ENCODE measurements at places on chromosomes 1 and 21. TPM values are rescaled to one million over a fixed set of nuclear protein-coding genes. Genes with fewer than 3 reads are reported as not detected.

GRCh38 chr1:181129771-181130606 is 41.5 kb downstream of the IER5 start:
- no peak for DNase-seq

- DNase-seq, result no peak
These were observed 11.5 kb downstream of the TRIM46 start for GRCh38 chr1:155184835-155185782.

GRCh38 chr1:18840145-18840544 is 19.3 kb downstream of the TAS1R2 start:
- DNase-seq, result no peak

DNA sequence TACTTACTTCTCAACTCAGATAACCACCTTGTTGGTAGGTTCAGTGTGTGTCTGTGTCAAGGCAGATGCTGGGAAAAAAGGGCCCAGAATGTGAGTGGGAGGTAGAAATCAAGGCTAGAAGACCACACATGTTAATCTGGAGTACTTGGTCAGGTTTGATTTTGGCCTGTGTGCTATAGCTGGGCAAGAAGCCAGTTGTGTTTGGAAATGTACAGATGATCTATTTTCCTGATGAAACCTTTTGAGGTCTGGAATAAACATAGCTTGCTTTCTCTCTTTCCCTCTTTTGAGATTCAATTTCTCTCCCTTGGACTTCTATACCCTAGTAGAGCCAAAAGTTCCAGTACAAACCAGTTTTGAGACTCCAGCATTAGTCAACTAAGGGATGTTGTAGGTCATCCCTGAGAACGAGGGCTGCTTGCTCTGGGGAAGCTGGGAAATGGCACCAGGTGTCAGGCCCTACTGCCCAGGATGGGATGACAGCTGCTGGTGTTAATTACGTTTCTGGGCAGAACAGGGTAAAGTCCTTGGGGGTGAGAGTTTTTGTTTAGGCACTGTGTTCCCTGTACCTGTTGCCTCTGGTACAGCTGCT is 15.8 kb downstream of the MAPKAPK2 start:
- DNase-seq, result no peak

GRCh38 chr21:38223893-38224540 is 32.8 kb upstream of the KCNJ15 start:
- no peak for DNase-seq

GRCh38 chr1:82318921-82319320 is 518.2 kb downstream of the ADGRL2 start:
- DNase-seq, result no peak

DNA sequence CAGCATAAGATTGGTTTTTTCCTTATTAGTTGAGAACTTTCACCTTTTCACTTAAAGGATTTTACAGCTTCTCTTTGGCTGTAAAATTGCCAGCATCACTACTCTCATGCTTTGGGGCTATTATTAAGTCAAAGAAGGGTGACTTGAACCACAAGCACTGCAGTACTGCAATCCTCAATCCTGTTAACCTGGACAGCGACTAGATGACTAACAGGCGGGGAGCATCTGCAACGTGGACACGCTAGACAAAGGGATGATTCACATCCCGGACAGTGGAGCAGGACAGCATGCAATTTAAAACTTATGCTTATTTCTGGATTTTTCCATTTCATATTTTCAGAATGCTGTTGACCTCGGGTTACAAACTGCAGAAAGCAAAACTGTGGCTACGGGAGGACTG is 8.1 kb downstream of the ARV1 start:
- no peak for DNase-seq

DNA sequence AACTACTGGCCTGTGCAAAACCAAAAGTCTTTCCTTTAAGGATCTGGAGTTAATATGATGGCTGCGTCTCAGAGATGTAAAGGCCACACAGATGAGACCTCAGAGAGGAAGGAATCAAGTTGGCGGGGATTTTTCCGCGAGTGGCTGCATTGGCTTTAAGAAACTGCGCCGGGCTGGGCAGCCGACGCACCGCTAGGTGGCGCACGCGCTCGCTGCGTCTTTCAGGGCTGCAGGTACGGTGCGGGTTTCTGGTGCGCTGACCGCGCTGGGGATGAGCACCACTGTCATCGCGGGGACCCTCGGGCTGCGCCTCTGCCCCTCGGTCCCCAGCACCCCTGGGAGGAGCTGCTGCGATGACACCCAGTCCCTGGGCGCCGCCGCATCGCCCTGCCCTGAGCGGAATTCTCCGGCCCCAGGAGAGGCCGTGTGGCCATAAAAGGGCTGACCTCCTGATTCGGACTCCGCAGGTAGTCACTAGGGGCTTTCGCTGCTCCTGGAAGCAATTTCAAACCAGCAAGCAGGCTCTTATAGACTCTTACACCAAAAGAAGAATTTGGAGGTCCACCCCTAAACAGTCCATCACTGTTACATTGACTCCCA is 241.0 kb downstream of the KCNJ6 start:
- DNase-seq, result peak; percentile 79

- no peak for DNase-seq
These were observed 22.2 kb upstream of the ITPKB start for GRCh38 chr1:226761322-226761721.

DNA sequence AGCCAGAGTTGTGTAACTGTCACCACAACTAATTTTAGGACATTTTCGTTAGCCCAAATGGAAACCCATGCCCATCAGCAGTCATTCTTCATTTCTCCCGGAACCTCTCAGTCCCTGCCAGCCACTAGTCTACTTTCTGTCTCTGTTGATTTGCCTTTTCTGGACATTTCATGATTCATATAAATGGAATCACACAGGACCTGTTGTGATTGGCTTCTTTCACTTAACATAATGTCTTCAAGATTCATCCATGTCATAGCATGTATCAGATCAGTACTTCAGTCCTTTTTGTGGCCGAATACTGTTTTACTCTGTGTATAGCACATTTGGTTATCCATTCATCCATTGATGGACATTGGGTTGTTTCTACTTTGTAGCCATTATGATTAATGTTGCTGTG is 7.1 kb downstream of the SLC66A1 start:
- no peak for DNase-seq

- DNase-seq, result no peak
These were observed 30.2 kb downstream of the PLEKHO1 start for GRCh38 chr1:150179867-150180266.

DNA sequence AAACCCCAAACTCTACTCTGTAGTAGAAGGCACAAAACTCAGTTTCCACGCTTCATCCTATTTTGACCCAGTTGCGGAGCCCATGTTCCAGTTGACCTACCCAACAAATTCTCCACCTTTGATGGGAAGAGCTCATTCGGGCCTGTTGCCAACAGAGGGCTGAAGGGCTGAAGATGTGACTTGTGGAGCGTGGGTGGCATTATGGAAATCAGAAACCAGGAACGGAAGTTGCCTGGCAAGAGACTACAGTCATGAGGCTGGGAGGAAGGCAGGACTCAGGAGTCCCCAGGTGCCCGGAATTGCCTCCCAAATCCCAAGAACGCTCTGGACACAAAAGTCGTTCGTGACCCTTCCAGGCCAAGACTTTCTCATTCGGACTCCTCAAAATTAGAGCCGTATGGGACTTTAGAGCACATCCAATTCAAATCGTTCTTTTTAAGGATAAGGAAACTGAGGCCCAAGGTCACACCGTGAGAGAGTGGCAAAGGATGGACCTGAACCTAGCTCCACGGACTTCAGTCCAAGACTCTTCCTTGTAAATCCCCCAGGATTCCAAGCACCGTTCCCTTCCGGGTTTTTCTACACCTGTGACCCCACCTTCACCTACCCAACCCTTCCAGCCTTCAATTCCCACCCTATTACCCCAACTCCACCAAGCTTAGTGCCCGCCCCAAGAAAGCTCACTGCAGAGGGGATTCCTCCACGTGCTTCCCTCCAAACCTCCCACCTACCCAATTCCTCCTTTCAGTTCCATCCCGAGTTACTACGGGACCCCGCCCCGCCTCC is 739 bp downstream of the SMG5 start:
- no peak for DNase-seq

- DNase-seq, result no peak
These were observed 48.8 kb downstream of the DNM3 start for GRCh38 chr1:171890131-171890530.

DNA sequence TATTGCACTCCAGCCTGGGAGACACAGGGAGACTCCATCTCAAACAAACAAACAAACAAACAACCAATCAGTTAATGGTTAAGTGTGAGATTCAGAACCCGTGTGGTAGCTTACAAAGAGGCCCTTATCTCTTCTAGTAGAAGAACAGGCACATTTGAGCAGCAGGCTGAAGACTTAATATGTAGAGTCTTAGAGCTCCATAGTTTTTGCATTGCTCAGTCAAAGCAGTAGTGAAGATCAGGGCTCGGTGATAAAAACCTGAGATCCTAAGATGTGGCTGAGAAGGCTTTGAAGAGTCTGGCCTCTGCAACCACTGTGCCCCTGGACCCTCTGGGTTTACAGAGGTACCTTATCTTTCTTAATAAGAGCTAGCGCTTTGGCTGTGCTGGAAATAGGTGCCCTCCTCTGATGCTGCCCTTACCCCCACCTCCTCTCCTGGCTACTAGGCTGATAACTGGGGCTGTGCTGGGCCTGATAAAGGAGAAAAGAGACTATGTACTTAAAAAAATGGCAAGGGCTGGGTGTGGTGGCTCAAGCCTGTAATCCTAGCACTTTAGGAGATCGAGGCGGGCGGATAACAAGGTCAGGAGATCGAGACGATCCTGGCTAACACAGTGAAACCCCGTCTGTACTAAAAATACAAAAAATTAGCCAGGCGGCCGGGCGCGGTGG is 10.5 kb upstream of the UCK2 start:
- no peak for DNase-seq

DNA sequence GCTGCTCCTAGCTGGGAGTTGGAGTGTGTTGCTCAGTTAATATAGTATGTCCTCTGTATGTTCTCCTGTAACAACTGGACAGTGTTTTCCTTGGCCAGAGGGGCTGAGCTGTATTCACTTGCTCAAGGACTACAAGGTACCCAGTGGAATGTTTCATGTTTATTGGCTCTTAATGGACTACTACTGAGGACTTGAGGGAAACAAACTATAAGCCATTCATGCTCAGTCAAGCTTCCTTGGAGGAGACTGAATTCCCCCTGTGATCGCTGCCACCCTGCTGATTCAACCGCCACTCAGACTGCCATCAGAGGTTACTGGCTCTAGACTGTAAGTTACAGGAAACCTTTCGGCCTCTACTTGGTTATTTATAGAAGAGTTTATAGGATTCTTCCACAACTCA is 166.6 kb downstream of the ZC3H11B start:
- DNase-seq, result no peak

HES2 gene
- not detected for total RNA-seq

F11R gene
- 28.5 TPM for total RNA-seq

TFF2 gene
- total RNA-seq, result not detected

SLC35A3 gene
- 21.5 TPM for total RNA-seq

S100A12 gene
- total RNA-seq, result not detected

FCRL5 gene
- 0.37 TPM for total RNA-seq

FHAD1 gene
- 0.64 TPM for total RNA-seq

CD164L2 gene
- total RNA-seq, result not detected

Data from activated naive CD8-positive, alpha-beta T cell treated with anti-CD3 and anti-CD28 coated beads, Interleukin-2, amount 10 ng/mL, durations not matched to agents 7 days and 5 days (primary cell).